ENCODE measurements at places on chromosomes 7 and 10. TPM values are rescaled to one million over a fixed set of nuclear protein-coding genes. Genes with fewer than 3 reads are reported as not detected.

DNA sequence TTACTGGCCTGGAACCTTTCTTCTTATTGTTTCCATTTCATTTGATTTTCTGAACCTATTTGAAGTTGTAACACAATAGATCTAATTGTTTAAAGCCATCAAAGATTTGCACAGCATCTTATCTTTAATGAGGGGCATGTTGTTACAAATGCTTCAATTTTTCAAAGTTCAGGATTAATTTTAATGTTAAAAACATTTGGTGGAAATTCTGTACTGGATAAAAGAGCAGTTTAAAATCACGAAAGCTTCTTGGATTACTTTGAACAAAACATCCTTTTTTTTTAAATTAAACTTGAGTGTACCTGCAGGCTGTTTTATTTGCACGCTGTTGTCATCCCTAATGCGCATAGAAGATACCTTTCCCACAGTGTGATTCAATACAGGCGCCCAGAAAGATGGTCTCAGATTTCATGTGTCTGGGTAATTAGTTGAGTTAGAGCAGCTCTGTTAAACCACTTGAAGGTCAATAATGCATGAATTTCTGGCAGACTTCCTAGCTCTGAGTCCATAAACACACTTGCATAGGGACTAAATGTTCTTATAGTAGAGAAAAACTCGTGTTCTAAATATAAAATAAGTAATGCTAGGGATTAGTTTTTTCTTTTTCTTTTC, 29.3 kb upstream of the DDX50 start:
- no peak for DNase-seq

GRCh38 chr10:71397296-71398212, 834 bp downstream of the CDH23 start:
- peak; percentile 46 for DNase-seq

DNA sequence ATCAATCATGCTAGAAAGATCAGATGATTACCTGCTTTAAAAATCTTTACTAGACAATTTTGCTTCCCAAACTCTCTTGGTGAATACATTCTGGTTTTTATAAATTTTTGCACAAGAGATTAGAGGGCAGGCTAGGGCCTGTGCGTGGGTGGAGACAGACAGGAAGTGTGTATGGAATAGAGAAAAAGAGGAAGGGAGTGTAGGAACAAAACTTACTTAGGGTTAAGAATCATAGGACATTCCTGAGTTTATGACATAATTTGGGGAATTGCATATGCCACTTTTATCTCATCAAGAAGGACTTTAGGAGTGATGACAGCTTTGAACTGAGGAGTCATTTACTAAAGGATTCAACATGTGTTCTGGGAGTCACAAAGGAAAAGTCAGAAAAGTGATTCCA, 31.3 kb downstream of the LAMB1 start:
- DNase-seq, result no peak

- no peak for DNase-seq
Measured at GRCh38 chr10:11783558-11783865, 39.6 kb upstream of the PROSER2 start.

- peak; percentile 18 for DNase-seq
Measured at GRCh38 chr7:80984619-80985018, 65.8 kb upstream of the SEMA3C start.

GRCh38 chr7:38709123-38709522, 78.0 kb upstream of the AMPH start:
- no peak for DNase-seq

DNA sequence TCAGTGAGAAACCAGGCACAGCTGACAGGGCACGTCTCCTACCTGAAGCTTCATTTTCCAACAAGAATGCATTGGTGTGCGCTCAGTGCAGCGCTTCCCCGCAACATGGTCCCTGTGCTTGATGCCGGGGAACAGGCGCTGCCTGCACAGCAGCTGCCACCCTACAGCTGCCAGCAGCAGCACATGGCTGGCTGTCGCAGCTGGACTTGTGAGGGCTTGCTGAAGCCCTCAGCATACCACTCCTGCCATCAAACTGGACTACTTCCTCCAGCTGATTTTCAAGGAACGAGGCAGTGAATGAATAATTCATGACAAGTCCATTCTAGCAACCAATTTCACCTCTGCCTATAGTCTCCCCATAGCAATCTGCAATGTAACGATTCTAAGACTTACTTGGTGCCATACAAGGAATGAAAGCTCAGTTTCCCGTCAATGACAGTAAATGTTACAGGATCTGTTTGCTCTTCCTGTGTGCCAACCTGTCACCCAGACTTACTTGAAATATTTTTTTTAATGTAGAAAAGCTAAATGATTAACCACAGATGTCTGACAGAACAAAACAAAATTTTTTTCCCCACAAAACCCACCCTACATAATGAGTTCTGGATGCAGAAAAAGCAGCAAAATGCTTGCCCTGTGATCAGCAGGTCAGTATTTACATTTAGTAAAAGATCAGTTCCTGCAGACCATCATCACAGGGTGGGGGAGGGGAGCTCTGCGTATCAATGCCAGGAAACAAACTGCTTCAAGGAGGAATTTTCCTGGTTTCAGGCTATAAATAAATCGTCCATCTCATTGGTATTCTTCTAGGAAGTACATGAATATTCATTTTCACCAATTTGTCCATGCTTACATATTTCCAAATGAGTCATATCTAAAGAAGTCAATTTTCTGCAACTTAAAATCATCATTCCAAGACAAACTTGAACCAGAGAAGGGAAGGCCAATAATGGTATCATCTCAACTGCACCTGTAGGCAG, 140.6 kb downstream of the ALOX5 start:
- DNase-seq, result no peak

GRCh38 chr7:96441436-96442084, 119.7 kb upstream of the SLC25A13 start:
- DNase-seq, result no peak

- DNase-seq, result no peak
Measured at GRCh38 chr7:73858807-73859206, 2.2 kb upstream of the TMEM270 start.

DNA sequence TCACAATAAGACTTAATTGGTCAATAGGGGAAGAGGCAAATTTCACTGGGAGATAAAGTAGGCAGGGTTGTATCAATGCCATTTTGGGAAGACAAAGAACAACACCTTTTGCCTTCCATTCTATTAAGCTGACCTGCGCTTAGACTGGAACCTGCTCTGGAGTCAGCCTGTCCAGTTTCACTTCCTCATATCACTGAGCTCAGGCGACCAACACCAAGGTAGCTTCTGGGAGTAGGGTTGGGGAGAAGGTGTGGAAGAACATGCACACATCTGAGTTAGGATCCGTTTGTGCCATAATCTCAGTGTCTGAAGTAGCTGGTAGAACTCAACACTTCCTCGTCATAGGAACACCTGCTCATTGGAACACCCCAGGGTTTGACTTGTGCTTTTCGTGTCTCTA, 527.4 kb upstream of the IGFBP3 start:
- DNase-seq, result no peak

DNA sequence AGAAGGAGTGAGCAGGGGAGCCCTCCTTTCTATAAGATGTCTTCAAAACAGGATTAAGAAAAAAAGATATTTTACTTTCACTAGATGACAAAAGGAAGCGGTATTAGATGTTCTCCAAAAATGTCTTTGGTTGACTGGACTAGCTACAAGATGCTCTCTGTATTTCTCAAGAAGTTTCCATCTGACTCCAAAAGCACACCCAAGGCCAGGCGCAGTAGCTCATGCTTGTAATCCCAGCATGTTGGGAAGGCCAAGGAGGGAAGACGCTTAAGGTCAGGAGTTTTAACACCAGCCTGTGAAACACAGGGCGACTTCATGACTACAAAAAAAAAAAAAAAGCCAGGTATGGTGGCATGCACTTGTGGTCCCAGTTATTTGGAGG, 84.5 kb downstream of the PIP4K2A start:
- no peak for DNase-seq

DNA sequence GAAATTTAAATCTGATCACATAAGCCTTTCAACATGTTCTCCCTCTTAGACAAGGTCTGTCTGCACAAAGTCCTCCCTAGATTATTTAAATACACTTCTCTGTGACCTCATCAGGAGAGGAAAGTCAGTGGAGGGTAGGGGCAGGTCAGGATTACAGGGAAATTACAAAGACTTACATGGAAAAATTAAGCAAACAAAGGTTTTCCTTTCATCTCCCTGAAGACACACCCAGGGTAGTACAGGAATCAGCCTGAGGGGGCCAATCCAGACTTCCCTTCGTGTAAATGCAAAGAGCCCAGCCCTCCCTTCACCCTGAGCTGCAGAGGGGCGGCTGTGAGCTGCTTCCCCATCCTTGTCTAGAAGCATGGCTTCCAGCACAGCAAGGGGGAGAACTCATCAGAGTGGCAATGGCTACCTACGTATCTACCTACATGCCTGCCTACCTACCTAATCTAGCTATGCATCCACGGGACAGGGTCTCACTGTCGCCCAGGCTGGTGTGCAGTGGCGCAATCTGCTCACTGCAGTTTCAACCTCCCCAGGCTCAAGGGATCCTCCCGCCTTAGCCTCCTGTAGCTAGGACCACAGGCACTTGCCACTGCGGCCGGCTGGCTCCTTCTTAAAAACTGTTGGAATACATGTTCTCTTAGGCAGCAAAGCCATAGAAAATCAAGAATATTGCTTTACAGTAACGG, 33.2 kb downstream of the PITRM1 start:
- no peak for DNase-seq

GRCh38 chr7:117169907-117170306, 153.0 kb downstream of the WNT2 start:
- peak; percentile 34 for DNase-seq

DNA sequence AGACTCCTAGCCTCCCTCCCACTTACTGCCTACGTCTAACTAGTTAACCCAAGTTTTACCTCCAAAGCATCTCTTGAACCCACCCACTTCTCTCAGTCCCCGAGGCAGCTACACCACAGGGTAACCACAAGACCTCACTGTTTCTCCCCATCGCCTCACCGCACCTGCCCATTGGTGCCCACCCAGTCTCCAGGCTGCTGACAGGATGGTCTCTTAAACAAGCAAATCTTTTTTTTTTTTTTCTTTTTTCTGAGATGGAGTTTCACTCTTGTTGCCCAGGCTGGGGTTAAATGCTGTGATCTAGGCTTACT, 47.0 kb downstream of the DENND2A start:
- DNase-seq, result no peak

- peak; percentile 36 for DNase-seq
Measured at GRCh38 chr7:91565499-91566401, 301.5 kb downstream of the FZD1 start.

DNA sequence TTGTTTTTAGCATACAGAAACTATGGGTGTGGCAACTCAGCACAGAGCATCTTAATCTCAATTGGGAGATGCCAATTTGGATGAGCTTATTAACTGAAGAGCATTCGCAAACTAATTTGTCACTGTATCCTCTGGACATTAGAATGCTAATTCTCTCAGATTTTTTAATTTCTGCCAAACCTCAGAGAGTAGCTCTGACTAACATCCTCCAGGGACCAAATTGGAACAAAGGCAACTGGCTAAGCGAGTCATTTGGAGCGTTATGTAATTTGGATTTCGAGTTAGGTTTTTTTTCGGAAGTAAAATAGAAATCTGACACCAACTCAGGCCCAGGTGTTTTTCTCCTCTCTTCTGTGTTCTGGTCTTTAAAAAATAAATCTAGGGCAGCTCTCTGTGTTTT, 201.9 kb downstream of the BMPER start:
- DNase-seq, result no peak

DNA sequence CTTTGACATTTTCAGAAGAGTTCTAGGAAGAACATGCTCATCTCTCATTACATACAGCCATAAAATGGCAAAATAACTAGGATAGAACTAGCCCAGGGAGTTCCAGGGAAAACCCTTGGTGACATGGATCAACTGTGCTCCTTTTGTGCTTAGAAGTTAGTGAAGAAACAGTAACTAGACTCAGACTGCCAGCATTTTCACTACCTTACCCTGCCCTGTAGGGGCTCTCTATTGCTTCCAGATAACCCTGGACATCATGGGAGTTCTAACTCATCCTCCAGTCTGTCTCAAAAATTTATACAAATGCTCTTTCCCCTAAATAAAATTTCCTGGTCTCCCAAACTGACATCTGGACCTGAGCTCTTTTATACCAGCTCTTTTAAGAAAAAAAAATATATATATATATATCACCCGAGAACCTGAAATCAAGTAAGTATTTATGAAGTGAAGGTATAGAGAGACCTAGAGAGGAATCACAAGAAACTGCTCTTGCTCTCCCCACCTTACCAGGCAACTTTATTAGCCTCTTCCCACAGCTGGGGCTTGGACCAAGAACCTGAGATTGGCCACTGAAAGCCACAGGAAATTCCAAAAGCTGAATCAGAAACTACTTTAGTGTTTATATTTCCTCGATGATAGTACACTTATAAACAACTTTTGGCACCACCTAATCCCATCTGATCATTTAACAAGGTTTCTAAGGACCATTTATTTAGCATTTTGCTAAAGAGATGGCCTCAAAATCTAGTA, 101.4 kb downstream of the RELN start:
- DNase-seq, result no peak

DNA sequence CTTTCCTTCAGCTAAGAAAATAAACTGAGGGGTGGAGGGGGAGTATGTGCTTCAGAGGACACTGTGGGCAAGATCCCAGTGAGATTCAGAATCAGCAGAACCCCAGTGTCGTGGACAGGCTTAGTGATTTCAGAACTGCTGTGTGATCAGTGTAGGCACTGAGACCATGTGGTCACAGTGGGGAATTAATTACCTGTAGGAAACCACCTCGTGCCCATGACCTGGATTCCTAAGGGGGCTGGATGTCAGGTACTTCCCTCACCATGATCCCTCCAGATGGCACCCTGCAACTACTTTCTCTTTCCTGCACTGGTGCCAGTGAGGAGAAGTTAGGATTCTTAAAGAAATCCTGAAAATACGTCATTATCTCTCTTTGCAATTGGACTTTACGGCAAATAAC, 64.4 kb downstream of the HBP1 start:
- no peak for DNase-seq

- no peak for DNase-seq
Measured at GRCh38 chr7:96344236-96344635, 22.3 kb upstream of the SLC25A13 start.

DNA sequence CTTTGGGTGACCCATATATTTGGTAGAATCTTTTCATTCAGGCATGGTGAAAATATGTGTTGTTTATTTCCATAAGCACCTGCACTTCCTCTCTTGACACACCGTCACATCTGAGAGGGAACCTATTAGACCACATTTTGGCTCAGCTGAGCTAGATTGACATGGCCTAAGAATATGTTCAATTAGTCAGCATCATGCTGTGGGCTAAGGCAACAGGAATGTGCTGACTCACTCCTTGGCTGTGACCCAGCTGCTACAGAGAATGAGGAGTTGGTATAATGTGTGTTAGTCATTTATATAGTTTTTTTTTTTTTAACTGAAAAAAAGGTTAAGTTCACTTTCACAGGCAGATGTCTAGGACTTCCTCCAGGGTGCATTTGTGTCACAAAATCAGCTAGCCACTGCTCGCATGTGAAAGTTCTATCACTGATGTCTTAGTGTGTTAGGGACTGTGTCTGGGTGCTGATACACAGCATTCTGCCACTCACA, 180.6 kb downstream of the SEMA3E start:
- peak; percentile 83 for DNase-seq

GRCh38 chr7:73890555-73891147, 29.7 kb downstream of the TMEM270 start:
- DNase-seq, result no peak

The HECW1 gene
- 11.1 TPM for total RNA-seq

The EVX1 gene
- not detected for total RNA-seq

The TAC1 gene
- total RNA-seq, result not detected

The PLCE1 gene
- total RNA-seq, result 12.0 TPM

The TLL2 gene
- total RNA-seq, result 0.58 TPM

Data from stomach (tissue), 19 donors.